ENCODE measurements at places on chromosomes 5 and 9.

GRCh38 chr9:29730163-29730562 is 2156.9 kb upstream of the C9orf72 start:
- DNase-seq: no peak

DNA sequence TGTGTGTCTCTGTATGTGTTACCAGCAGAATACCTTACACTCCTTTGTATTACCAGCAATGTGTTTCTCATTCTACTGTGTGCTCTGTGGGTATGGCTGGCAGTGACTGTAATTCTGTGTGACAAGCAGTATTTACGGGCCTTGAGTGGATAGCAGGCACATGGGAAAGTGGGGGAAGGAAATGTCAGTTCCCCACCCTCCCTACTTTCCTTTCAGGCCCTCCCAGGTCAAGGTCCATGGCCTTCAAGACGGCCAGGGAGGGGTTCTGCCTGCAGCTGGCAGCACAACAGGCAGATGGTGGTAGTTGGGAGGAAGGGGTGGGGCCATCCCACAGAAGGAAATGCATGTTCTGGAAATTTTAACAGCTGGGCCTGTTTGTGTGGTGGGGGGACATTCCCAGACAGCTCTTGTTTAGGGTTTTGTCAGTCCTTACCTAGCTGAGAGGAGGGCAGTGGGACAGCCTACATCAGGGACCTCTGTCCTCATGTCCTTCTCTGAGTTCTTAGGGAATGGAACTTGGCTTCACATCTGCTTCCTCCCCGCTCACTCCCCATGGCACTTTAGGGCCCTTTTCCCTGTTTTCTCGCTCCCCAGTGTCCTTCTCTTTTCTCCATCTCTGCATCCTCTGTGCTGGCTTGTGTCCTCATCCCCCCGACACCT is 14.6 kb upstream of the TNIP1 start:
- DNase-seq: no peak

DNA sequence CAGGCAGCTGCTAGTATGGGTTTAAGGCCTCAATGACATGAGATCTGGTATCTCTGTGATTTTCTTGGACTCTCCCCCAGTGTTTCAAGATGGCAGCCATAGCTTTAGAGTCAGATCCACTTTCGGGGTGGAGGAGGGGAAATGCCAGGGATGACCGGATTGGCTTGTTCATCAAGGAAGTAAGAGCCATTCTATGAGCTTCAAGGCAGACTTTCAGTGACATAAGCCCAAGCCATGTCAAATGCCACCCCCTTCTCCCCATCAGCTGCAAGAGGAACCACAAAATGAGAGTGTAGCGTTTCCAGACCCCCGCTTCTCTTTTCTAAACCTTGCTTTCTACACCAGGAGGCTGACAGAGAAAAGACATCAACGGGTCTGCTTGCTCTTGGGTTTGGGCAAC is 271.8 kb downstream of the PSAT1 start:
- DNase-seq: no peak

GRCh38 chr9:90770927-90771326 is 30.7 kb upstream of the SYK start:
- DNase-seq: no peak

GRCh38 chr5:146589028-146589345 is 73.0 kb upstream of the GPR151 start:
- no peak for DNase-seq

DNA sequence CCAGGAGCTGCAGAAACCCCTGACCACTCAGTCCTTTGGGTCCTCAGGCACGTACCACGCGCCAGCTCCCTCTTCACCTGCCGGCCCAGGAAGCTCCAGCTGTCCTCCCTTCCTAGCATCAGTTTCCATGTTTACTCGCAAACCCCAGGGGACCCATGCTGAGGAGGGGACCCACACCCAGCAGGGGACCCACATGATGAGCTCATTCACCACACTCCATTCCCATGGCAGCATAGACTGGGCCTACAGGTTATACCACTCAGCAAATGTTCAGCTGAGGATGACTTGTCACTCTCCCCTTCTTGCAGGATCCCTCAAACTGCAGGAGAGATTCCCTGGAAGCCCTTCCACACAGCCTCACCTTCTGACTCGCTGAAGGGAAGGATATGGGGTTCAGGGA is 73.5 kb upstream of the GALNT10 start:
- no peak for DNase-seq

DNA sequence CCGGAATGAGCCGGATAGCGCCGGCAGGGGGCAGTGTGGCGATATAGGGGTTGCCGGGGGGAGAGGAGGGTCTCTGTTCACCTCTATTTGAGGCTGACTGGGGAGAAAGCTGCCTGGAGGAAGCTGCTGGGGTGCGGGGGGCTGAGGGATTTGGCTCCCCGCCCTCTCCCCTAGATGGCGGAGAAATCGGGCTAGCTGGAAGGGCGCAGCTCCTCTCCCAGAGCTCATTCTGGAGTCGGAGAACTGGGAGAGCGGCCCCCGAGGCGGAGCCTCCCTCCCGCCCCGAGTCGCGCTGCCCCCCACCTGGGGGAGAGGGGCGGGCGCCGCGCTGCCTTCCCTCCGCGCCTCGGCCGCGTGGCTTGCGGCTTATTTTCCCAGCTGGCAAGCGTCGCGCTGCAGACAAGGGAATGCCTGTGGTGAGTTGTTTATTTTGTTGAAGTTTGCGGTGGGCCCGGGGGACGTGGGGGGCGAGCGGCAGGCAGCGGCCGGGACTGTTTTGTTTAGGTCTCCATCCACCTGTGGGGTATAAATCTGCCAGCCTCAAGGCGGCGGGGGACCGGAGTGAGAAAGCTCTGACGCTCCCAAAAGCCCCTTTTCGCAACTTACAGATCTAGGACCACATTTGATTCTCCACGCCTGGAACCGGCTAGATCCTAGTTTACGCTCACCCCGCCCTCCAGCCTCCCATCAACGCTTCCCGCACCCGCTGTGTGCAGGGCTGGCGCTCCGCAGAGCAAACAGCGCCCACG is 4.1 kb upstream of the RGMB start:
- peak; percentile 73 for DNase-seq
